Kidney capillary endothelial cell (primary cell): ENCODE measurements at places on chromosomes 16 and 17.

GRCh38 chr17:4490637-4491061 lies 8.0 kb upstream of the SPNS2 start:
- DNase-seq, result no peak

- no peak for DNase-seq
Observed at GRCh38 chr17:55546991-55547664, 35.9 kb upstream of the SMIM36 start.

DNA sequence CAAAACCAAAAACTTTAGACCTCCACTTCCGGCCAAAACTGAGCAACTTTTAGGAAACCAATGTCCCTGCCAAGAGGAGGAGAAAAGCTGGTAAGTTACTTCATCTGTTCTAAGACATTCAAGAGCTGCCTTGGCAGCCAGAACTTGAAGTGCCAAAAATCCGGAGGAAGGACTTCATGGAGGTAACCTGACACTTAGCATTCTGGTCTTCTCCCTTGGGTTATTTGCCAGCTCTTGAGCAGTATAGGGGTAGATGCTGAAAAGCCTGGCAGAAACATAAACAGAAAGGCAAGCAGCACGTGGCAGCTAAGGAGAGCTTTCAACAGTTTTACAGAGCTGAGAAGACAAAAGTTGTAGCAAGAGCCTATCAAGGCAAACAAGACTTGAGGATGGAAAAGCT lies 53.2 kb downstream of the CDYL2 start:
- DNase-seq, result no peak

- DNase-seq, result no peak
Observed at GRCh38 chr16:57374067-57374534, 1.8 kb downstream of the CX3CL1 start.

DNA sequence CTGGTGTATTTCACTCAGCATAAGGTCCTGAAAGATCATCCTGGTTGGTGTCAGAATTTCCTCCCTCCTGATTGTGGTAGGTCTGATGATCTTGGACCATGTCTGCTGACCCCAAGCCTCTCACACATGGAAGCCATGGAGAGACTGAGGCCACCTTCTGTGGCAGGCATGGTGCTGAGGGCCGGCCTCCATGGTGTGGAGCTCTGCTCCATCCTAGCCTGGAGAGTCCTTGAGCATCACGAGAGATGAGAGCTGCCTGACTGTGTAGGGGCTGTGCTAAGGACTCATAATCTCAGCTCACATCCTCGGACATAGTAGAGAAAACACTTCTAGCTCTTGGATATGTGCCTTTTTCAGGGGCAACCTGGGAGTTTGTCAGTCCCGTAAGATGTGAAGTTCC lies 40.6 kb downstream of the MPRIP start:
- DNase-seq, result no peak

DNA sequence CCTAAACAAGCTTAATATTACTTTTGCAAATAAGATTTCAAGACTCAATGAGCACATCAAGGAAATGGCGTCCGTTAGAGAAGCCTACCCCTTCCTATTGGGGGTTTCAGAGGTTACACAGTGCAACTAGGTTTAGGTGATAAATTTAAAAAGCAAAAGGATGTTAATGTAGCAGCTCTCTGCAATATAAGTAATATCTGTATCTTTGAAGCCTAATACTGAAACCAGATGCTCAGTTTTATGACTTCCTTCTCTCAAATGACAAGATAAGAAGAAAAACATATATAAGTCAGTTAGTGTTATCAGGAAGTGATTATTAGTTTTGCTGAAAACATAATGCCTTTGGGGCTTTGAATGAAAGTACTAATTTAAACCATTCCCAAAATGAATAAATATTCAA lies 54.3 kb upstream of the MED13 start:
- DNase-seq, result no peak

DNA sequence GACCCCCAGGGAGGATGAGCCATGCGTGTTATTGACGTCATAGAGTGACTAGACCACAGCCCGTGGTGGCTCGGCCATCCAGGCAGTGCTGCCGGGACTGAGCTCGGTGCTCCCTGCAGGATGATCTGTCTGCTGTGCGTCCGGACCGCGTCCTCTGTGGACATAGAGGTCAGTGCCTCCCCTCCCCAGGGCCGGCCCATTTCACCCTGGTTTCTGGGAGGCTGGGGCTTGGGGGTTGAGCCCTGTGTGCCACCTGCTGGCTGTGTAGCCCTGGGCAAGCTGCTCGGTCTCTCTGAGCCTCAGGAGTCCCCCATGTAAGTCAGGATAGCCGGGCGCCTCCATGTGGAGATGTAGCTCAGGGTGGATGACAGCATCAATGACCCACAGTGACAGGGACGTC lies 8.3 kb downstream of the TSC2 start:
- DNase-seq, result no peak

- DNase-seq, result no peak
Observed at GRCh38 chr16:75387951-75388350, 45.4 kb downstream of the CFDP1 start.

DNA sequence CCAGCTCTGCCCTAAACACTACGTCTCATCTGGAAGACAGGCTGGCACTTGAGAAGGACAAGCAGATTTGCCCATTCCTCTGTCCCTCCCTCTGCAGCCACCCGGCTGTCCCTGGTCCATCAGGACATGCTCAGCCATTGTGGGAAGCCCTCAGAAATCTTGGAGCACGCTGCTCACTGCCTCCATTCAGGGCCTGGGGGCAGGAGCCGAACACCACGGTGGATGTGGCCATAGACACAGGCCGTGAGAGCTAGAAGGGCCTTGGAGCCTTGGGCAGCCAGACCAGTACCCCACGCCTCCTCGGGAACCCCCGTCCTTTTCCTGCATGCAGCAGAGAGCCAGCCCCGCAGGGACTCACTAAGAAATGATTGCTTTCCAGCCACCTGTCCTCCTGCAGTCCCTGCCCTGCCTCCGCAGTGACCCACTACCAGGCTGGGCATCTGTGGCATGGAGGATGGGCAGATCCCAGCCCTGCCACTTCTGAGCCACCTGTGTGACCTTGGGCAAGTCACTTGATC lies 3.4 kb downstream of the DOC2A start:
- no peak for DNase-seq

- no peak for DNase-seq
Observed at GRCh38 chr17:8443756-8444155, 8.1 kb downstream of the NDEL1 start.

- no peak for DNase-seq
Observed at GRCh38 chr16:15032547-15033308, 23.1 kb downstream of the NTAN1 start.

- peak; percentile 78 for DNase-seq
Observed at GRCh38 chr16:14529010-14529669, 100.9 kb downstream of the PARN start.

GRCh38 chr16:78784771-78785170 lies 685.3 kb downstream of the WWOX start:
- no peak for DNase-seq

DNA sequence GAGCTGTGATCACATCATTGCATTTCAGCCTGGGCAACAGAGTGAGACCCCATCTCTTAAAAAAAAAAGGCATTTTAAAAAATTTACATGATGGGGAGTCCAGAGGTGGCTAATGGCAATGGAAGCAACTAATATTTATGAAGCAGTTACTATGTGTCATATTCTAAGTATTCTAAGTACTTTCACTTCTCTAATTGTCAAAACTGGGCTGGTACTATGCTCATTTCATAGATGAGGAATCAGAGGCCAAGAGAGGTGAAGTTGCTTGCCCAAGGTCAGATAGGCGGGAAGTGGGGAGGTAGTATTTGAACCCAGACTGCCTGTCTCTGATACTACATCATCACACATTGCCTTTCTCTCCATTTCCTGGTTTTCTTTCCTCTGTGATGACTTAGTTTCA lies 50.7 kb downstream of the SLC5A11 start:
- DNase-seq, result no peak

- DNase-seq, result peak; percentile 32
Observed at GRCh38 chr17:63946440-63947363, 14.6 kb upstream of the CD79B start.

DNA sequence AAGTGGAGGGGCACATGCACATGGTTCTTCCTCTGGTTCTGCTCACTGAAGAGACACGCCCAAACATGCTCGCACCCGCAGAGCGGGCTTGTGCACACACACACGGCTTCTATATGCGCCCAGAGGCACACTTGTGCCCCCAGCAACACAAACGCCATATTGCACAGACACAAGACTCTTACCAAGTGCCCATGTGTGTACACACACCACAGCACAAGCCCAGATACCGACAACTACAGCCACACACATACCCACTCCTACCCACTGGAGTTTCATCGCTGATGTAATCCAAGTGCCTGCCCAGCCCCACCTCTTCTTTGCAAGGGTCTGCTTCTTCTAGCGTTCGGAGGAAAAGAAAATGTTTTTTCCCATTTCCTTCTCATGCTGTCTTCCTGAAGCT lies 6.5 kb upstream of the PRR29 start:
- DNase-seq, result no peak

DNA sequence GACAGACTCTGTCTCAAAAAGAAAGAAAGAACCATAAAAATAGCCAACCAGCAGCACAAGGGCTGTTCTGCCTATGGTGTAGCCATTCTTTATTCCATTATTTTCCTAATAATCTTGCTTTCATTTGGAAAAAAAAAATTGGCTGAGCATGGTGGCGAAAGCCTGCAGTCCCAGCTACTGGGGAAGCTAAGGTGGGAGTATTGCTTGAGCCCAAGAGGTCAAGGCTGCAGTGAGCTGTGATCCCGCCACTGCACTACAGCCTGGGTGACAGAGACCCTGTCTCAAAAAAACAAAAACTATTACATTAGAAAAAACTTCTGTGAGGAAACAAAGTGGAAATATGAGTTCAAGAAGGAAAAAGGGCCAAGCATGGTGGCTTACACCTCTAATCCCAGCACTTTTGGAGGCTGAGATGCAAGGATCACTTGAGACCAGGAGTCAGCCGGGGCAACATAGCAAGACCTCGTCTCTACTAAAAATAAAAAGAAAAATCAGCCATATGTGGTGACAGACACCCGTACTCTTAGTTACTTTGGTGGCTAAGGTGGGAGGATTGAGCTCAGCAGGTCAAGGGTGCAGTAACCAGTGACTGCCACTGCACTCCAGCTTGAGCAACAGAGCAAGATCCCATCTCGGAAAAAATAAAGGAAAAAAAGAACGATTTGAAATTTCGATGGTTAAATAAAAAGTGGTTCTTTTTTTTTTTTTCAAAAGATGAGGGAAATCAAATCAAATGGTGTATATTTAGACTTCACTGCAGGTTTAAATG lies 2.5 kb downstream of the DCAKD start:
- no peak for DNase-seq

DNA sequence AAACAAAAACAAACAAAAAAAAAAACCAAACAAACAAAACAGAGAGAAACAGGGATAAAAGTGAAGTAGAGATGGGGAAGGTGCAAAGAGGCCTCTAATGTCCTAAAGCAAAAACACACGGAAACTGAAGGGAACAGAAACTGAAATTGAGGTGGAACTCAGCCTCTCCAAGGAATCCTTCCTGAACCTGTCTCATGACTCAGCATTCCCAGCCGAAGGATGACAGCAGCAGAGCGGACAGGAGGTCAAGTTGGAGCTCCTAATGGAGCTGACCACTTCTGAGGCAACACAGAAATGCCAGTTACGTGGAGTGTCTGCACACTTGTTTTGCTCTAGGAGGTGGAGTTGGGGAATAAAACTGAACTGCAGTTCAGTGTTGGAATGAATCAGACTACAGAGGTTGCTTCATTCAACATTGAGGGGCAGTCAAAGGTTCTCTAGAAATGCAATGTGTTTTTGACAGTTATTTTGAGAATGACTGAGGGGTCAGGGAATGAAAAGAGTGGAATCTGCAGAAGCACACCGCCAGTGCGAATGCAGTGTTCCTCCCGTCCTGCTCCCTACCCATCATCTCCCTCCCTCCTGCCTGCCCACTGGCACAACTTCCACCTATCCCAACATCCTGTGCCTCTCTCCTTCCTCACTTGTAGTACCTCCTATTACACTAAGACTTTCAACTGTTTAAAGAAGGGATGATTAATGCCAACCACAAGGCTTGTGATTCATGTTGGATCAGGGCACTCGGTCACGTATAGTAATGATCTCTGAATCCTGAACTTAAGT lies 6.3 kb downstream of the UBE2O start:
- DNase-seq, result no peak

GRCh38 chr16:32116080-32116479 lies 137.0 kb upstream of the TP53TG3D start:
- no peak for DNase-seq

DNA sequence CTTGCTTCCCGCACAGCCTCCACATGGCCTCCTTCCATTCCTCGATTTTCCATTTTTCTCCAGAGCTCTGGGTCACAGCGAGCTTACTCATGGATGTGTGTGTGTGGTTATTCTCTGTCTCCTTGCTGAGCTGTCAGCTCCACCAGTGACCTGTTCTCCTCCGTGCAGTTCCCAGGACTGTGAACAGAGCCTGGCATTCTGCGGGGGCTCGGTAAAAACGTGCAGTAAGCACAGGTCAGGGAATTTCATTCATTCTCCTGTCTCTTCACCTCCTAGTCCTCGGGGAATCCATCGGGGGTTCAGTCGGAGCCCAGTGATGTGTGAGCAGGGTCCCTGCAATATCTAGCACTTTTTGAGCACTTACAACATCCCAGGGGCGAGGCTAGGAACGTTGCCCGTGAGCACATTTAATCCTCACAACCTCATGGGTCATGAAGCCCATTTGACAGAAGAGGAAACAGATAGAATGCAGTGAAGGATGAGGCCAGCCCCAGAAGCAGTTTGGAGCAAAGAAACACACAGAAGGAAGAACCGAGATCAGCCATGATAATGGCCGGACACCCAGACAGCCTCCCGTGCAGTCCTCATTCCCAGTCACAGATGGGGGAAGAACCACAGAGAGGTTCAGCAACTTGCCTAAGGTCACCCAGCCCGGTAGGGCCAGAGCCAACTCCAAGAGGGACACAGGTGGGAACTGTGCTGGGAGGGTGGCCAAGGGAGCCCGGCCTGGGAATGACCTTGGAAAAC lies 183.2 kb upstream of the GSE1 start:
- no peak for DNase-seq

GRCh38 chr16:48194828-48195556 lies 39.2 kb upstream of the ABCC12 start:
- peak; percentile 2 for DNase-seq

GRCh38 chr16:88653596-88654362 lies 2.9 kb upstream of the CYBA start:
- DNase-seq, result no peak

DNA sequence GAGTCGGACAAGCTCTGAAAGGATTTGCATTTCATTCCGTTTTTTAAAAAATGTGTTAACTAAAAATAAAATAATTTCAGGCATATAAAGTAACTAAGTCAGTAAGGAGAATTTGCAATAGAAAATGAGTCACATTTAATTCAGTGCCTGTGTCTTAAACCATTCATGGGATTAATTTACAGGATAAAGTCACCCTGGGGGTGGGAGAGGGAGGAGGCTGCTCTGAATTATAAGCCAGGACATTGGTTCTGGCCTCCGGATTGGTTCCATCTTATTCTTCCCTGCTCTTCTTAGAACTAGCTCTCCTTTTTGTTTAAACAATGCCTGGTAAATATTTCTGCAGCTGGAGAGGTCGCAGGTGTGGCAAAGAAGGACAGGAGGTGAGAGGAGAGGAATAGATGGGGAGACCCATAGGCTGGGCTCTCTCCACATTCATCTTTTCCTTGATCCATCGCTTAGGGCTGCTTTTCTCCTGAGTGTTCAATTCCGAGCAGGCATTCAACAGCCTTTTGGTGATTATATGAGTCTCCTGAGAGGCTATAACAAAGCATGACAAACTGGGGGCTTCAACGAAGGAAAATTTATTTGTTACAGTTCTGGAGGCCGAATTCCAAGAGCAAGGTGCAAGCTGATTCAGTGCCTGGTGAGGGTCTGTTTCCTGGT lies 319.2 kb downstream of the PHKB start:
- DNase-seq, result no peak
